K562 (cell line): ENCODE measurements at places on chromosomes 2 and 18. TPM values are rescaled to one million over a fixed set of nuclear protein-coding genes. Genes with fewer than 3 reads are reported as not detected.

The CYP20A1 gene
- 12.4 and 12.5 TPM in 2 replicates for total RNA-seq

The ALK gene
- total RNA-seq = not detected in 2 replicates

The STK17B gene
- total RNA-seq = 9.5 and 10.6 TPM in 2 replicates

The CTAGE1 gene
- not detected in 2 replicates for total RNA-seq

The C2orf15 gene
- total RNA-seq = 0.16 and 0.18 TPM in 2 replicates

The TFCP2L1 gene
- 1.00 and 1.1 TPM in 2 replicates for total RNA-seq

The SLC16A14 gene
- total RNA-seq = not detected in 2 replicates

The WNT6 gene
- total RNA-seq = not detected in 2 replicates

The KCNIP3 gene
- 0.04 TPM in 1 of 2 replicates, not detected in the other for total RNA-seq

The PARD6G gene
- 0.92 and 1.2 TPM in 2 replicates for total RNA-seq

The MYOM1 gene
- total RNA-seq = 0.29 and 0.35 TPM in 2 replicates

The XPO1 gene
- 204 and 216 TPM in 2 replicates for total RNA-seq

The NRP2 gene
- 0.13 and 0.31 TPM in 2 replicates for total RNA-seq

The PDCD1 gene
- total RNA-seq = 0.87 and 1.0 TPM in 2 replicates

The DNAJC5G gene
- not detected in 2 replicates for total RNA-seq

The CCDC195 gene
- not detected in 2 replicates for total RNA-seq

The AP1S3 gene
- total RNA-seq = 2.5 TPM in 2 replicates

The SETBP1 gene
- 0.13 and 0.18 TPM in 2 replicates for total RNA-seq

The IL36G gene
- total RNA-seq = not detected in 2 replicates

The FOXD4L1 gene
- 0.16 and 0.20 TPM in 2 replicates for total RNA-seq

The CEP76 gene
- total RNA-seq = 14.4 and 19.3 TPM in 2 replicates

The SLC23A3 gene
- 0.60 and 0.64 TPM in 2 replicates for total RNA-seq

The CHRND gene
- total RNA-seq = not detected in 2 replicates

The GPR35 gene
- 0.20 and 0.33 TPM in 2 replicates for total RNA-seq

The SPC25 gene
- 53.4 and 62.3 TPM in 2 replicates for total RNA-seq

The C2orf66 gene
- not detected in 2 replicates for total RNA-seq

The SGO2 gene
- total RNA-seq = 17.1 and 17.3 TPM in 2 replicates

The RAB6C gene
- not detected in 2 replicates for total RNA-seq

The COL3A1 gene
- total RNA-seq = 0.67 and 0.71 TPM in 2 replicates

The STARD6 gene
- not detected in 2 replicates for total RNA-seq

The KIF5C gene
- total RNA-seq = 0.09 TPM in 2 replicates

The AGAP1 gene
- 21.4 and 24.0 TPM in 2 replicates for total RNA-seq

The VIL1 gene
- 2.4 and 2.7 TPM in 2 replicates for total RNA-seq

The SLC4A3 gene
- total RNA-seq = 0.04 and 0.31 TPM in 2 replicates

The TRABD2A gene
- total RNA-seq = 0.31 and 0.33 TPM in 2 replicates

The THSD7B gene
- total RNA-seq = not detected in 2 replicates

The PARD3B gene
- 2.7 and 3.0 TPM in 2 replicates for total RNA-seq

The PLCL1 gene
- 8.9 and 9.7 TPM in 2 replicates for total RNA-seq

The SP140L gene
- 11.3 and 11.8 TPM in 2 replicates for total RNA-seq

The GRP gene
- total RNA-seq = not detected in 2 replicates

The GALR1 gene
- total RNA-seq = not detected in 2 replicates

The CCDC141 gene
- 0.09 TPM in 2 replicates for total RNA-seq

The SCN2A gene
- 0.27 and 0.29 TPM in 2 replicates for total RNA-seq

The CYBRD1 gene
- total RNA-seq = 21.6 and 22.4 TPM in 2 replicates

The MREG gene
- 3.5 and 3.8 TPM in 2 replicates for total RNA-seq

The GTF2A1L gene
- not detected in 2 replicates for total RNA-seq

The MC2R gene
- not detected in 2 replicates for total RNA-seq

The L3MBTL4 gene
- total RNA-seq = not detected in 2 replicates
